Fibroblast of skin of abdomen (primary cell): ENCODE measurements at places on chromosomes 7 and 10.

DNA sequence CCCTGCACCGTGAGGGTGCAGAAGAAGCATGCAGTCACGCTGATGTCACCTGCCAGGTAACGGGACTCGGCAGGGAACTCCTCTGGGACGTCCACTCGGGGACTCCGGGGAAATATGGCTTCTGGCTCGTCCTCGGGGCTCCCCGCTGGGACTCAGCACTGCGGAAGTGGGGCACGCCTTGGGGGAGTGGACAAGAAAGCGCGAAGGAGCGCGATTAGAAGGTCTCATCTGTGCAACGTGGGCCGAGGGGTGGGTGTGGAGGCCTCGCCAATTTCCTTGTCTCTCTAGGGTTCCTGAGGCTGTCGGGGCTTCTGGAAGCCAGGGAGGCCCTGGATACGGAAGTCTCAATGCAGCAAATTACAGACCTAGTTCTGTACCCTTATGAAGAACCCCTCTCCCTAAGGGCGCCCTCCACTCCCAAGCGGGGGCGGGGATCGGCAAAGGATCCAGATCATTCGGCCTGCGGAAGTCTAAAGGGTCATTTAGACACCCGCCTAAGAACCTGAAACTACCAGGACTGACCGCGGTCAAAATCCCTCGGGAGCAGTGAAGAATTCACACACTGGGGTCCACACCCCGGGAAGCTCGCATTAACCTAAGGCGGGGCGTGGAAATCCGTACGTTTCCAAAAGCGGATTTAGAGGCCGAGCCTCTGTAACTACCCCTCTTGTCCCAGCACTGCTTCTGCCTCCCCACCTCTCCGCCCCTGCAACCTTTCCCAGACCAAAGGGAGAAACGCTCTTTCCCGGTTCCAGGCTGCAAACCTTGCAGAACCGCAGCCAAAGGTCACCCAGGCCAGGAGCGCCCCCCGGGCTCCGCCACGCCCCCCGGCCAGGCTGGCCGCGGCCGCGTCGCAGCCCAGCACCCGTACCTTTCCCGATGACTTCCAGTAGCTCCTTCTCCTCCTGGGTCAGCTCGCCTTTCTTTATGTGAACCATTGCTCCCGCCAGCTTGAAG, 640 bp downstream of the ANKMY2 start:
- DNase-seq: peak; percentile 47

- DNase-seq: no peak
These were observed 205.9 kb upstream of the PPP2R2D start for GRCh38 chr10:131694781-131695495.

DNA sequence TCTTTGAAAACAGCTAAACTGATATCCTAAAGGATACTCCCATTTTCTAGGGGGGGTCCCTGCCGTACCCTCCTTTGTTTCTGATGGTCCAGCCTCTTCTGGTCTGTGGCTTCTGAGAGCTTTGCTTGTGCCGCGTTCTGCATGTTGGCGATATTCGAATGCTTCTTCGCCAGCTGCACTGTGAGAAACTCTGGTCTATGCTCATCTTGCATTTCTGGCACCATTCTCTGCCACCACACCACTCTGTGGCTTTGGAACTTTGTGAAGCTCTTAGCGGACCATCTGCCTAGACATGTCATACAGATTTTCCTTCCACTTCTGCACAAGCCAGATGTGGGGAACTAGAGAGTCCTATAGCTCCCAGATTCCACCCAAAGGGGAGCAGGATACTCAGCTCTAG, 197.2 kb downstream of the REEP3 start:
- no peak for DNase-seq

DNA sequence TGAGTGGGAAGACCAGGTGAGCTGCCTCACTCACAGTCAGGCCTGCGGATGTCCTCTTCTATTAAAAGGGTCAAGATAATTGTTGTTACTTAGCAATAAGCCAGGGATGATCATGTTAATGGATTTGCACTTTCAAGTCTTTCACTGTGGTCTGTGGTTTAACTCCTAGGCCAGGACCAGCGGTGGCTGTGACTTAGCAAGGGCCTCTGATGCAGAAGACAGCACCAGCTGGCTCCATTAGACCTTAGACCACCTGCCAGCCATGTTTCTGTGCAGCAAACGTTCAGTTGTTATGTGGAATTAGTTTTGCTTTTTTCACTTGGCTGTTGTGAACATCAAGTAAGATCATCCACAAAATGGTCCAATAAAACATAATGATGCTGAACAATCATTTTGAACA, 537.3 kb downstream of the TNS3 start:
- no peak for DNase-seq

GRCh38 chr10:132528064-132528691, 9.4 kb upstream of the INPP5A start:
- peak; percentile 30 for DNase-seq

GRCh38 chr7:408751-409311, 110.8 kb downstream of the PDGFA start:
- no peak for DNase-seq

DNA sequence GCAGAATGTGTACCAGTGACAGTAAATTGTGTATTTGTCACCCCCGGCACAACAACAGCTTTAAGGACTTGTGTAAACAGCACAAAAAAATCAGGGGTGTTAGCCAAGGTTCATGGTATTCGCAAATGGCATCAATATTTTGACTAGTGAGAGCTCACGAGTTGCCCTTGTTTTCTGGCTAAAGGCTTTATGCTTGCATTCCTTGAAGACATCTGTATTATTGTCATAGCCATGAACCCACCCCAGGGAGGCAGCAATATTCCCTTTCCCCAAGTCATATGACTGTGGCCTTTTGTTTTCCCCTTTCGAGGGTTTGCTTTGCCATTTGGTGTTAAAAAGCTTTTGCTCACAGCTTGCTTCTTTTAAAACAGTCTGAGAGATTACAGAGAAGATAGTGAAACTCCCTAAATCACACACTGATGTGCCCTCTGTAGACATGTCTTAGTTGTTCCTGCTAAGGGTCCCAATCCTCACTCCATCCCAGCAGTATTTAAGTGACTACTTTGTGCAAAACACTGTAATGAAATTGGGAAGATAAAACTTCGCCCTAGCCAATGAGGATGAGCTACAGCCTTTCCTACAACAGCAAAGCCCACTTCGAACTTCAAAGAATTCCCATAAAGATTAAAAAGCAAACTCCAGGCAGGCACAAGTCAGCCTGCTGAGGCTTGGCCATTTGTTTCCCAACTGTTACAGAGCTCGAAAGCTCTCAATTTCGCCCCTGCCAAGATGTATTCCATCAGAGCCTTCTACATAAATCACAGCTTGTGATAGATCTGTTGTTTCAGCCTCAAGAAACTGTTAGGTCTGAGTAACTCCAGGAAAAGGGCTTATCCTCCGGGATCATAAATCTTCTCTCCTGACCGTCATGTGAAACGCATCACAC, 172.3 kb downstream of the ADAM12 start:
- DNase-seq: peak; percentile 99

GRCh38 chr7:136847858-136848257, 20.6 kb upstream of the CHRM2 start:
- no peak for DNase-seq

- DNase-seq: peak; percentile 16
These were observed 28.9 kb upstream of the RBM20 start for GRCh38 chr10:110615057-110615747.

DNA sequence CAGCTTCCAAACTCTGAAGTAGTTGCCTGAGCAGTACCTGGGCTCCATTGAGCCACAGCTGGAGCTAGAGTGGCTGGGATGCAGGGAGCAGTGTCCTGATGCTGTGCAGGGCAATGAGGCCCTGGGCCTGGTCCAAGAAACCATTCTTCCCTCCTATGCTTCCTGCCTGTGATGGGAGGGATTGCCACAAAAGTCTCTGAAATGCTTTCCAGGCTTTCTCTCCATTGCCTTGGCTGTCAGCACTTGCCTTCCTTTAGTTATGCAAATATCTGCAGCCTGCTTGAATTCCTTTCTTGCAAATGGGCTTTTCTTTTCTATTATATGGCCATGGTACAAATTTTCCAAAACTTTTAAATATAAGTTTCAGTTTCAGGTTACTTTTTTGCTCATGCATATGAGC, 972.2 kb upstream of the MBL2 start:
- DNase-seq: no peak

DNA sequence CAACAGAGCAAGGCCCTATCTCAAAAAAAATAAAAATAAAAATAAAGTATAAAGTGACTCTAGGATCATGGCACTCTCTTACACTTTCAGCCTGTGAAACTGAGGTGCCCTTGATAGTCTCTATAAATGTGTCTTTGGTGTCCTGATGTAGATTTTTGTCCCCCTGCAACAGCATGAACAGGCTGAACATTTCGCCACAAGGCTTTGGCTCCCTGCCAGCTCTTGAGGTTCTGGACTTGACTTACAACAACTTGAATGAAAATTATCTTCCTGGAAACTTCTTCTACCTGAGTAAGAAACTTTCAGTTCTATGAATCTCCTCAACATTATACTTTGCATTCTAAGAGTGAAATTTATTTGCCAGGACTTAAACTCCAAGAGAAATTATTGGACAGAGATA, 48.1 kb upstream of the BMS1 start:
- DNase-seq: no peak

GRCh38 chr7:116162992-116163391, 47.3 kb upstream of the TES start:
- no peak for DNase-seq

- peak; percentile 77 for DNase-seq
These were observed 516.3 kb upstream of the MKI67 start for GRCh38 chr10:128642502-128642901.

GRCh38 chr10:71156436-71156835, 55.9 kb upstream of the UNC5B start:
- peak; percentile 57 for DNase-seq

GRCh38 chr10:70212879-70213278, 20.4 kb downstream of the PPA1 start:
- DNase-seq: peak; percentile 51

DNA sequence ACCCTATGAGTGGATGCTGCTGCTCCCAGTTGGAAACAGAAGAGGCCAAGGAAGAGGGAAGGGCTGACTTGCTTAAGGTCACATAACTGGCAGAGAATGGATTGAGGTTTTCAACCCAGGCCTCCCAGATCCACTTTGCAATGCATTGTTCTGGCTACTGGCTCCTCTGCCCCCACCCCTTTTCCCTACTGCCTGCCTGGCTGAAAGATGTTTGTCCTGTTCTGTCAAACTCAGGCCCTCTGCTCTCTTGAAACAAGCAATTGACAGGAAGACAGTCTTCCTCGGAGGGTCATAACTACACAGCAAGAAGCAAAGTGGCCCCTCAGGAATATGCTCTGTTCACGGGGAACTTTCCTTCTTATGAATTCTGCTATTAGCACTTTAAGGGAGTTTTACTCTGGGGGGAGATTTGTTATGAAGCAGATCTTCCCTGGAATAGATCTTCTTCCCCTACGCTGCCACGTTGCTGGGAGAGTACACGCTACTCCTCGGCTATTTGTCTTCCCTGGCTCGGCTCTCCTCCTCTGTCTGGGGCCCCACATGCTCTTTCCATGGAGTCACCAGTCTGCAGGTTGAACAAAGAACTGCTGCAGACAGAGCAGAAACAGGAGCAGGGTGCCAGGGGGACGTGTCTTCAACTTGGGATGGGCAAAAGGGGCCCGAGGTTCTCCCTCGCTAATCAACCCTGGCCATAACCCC, 436.1 kb downstream of the TYW1 start:
- no peak for DNase-seq

DNA sequence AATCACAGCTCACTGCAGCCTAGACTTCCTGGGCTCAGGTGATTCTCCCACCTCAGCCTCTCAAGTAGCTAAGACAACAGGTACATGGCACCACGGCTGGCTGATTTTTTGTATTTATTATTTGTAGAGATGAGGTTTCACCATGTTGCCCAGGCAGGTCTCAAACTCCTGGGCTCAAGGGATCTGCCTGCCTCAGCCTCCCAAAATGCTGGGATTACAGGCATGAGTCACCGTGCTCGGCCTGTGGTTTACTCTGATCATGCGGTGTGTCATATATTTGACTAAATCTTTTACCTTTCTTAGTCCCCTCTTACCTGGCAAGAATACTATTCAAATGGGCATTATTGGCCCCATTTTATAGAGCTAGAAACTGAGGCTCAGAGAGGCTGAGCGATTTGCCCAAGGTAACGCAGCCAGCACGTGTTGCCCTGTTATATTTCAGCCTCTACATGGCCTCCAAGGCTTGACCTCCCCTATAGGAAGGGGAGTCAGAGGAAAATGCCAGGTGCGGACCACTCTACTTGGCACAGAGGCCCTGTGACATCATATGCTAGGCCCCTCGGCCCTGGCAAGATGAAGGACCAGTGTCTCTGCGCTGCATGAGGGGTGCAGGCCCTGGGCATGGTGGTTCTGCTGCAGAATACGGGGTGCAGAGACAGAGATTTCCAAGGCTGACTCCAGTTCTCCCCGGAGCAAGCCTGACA, 8.2 kb downstream of the ZCCHC24 start:
- no peak for DNase-seq

DNA sequence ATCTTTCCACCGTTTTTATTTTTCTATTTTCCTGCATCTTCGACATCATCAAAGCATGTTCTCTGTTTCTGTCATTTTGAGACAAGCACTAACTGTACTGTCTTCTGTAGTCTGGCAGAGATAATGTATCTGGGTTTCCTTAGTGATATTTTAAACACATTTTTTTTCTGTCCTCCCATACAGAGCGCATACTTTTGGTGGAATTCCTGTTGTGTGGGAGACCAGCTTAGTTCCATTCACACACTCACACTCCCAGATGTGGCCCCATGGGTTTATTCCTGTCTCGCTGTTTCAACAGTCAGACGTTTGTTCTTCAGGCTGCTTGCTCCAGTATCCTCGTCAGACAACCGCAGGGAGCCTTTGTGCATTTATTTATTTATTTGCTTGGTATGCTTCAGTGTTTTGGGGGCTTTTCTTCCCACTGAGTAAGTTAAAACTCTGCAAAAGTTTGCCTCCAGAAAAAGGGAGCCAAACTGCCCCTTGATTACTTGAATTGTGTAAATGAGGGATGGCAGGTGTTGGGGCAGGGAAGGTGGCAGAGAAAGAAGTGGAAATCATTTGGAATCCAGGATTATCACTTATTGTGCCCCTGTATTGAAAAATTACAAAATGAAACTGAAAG, 456.8 kb upstream of the KLF6 start:
- DNase-seq: peak; percentile 99
